ENCODE measurements at places on chromosomes 2 and 18. TPM values are rescaled to one million over a fixed set of nuclear protein-coding genes. Genes with fewer than 3 reads are reported as not detected.

RSAD2 gene
- 12.5 TPM for total RNA-seq

- no peak for DNase-seq
These were observed 111.6 kb upstream of the TACR1 start for GRCh38 chr2:75310876-75311275.

- DNase-seq: no peak
These were observed 460.7 kb downstream of the MTX2 start for GRCh38 chr2:176729706-176730569.

GRCh38 chr2:222669353-222669752 lies 2.1 kb upstream of the MOGAT1 start:
- DNase-seq: no peak

DNA sequence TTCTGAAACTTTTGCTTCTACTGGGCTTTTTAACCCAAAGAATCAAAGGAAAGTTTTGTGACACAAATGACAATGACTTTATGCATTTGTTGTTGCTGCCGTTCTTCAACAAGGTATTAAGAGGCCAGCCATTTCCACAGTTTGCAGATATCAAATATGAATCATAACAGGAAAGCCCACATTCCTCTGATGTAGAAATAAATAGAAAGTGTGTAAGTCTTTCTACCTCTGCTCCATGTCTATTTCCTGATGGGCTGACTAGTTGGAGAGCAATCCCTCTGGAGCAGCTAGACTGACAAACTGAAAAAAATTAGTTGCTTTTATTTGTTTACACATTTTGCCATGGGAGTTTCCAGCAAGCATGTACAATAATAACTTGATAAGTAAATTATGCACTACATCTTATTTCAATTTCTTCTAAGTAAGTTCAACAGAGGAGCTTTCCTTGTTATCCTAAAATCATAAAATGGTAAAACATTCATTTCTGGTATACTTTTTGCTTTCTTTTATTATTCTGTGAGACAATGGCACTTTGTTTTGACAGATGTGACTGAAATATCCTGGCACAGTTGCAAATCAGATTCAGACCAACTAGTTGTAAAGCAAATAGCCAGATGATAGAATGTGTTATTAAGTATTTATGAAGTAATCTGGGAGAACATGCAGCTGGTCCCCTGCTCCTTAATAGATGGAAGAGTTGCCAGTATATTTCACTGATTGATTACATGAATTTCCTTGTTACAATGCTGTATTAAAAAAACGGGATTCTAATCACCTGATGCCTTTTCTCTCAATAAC lies 266.7 kb downstream of the METTL4 start:
- no peak for DNase-seq

GPAT2 gene
- 8.8 TPM for total RNA-seq

- no peak for DNase-seq
These were observed 487.2 kb upstream of the GCFC2 start for GRCh38 chr2:76197842-76198448.

DNA sequence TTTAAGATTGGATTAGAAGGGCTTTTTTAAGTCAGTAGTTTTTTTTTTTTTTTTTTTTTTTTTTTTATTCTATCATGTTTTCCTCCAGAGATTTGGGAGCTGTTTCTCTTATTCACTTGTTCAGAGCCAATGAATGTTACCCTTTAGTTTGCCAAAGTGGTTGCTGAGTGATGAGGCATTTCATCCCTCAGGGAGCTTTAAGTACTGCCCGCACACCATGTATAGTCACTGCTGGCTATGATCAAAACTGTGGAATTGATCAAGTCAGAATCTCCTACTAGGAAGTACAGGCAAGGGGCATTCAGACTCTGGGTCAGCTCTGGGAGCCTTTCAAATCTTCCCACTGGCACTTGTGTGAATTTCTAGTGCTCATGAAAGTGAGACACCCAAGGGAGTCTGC lies 201.6 kb downstream of the IKZF2 start:
- no peak for DNase-seq

GRCh38 chr2:231007286-231008098 lies 11.6 kb downstream of the SPATA3 start:
- DNase-seq: no peak

CYP27C1 gene
- 0.07 TPM for total RNA-seq

- no peak for DNase-seq
These were observed 15.6 kb downstream of the TPGS2 start for GRCh38 chr18:36813101-36813775.

SERPINB12 gene
- total RNA-seq: not detected

GRCh38 chr2:3238951-3239841 lies 138.4 kb downstream of the EIPR1 start:
- DNase-seq: no peak

- DNase-seq: no peak
These were observed 1354.8 kb upstream of the CDH2 start for GRCh38 chr18:29531746-29532145.

DNA sequence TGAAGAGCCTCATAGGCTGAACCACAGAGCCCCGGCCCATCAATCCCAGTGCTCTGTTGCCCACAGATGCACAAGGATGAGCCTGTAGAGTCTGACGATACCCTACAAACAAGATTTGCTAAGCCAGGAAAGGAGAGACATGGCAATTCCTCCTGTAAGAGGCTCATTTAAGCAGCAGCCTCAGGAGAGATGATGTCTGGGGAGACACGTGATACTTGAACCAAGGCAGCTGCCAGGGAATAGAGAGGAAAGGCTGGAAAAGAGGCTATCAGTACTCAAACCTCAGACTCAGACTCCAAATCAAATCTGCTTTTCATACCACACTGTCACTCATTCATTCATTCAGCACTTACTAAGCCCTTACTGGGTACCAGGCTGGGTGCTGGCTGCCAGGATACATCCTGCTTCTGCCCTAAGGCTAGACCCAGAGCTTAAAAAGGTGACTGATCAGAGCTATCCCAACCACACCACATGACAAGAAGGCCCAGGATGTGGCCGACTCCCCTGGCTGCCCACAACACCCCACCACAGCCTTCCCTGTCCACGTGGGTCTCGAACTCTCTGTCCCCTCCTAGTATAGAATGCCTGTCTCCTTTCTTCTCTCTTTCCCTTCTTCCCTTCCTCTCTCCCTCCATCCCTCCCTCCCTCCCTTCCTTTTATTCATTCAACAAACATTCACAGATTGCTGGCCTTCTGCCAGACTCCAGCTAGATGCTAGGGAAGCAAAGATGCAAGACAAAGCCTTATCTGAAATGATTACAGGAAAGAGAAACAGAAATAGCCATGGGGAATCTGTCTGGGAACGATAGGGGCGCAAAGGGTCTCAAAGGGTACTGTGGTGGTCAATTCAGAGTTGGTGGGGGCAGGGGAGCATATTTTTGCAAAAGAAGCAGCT lies 23.4 kb upstream of the KCNK3 start:
- peak; percentile 34 for DNase-seq

GRCh38 chr2:45010702-45011012 lies 1.4 kb upstream of the SIX2 start:
- DNase-seq: no peak

GRCh38 chr2:58749041-58749440 lies 507.9 kb upstream of the FANCL start:
- DNase-seq: no peak

CRYGD gene
- total RNA-seq: not detected

DNA sequence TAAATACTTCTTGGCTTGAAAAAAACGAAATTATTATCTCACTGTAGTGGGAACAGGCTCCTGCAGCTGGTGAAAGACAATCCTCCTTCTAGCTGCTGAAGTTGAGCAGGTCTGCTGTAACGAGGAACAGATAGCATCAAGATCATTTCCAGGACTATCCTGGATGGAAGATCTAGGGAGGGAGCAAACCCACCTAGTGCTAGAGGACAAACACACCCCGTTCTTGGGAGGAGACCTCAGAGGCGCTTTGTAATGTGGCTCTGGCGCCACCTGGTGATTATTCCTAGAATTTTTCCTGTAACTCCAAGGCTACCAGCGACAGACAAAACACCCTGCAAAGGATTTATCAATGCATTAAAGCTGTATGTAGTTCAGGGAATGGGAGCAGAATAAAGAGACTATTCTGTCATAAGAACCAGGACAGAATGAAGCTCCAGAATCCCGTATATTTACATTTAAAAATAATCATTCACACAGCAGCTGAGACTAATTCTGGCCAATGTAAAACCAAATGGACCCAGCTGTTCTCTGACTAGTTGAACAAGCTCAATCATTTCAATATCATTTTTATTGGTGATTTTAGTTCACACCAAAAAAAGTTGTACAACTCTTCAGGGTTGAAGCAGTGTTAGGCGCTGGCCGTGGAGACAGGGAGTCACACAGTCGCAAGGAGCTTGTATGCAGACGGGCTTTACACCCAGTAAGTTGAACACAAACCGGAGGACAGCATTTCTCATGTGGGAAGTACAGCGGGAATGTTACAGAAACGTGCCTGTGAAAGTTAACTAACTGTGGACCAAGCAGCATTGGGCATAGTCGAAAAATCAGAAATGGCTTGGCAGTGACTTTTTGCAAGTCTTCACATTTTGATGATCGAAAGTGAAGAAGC lies 290.3 kb downstream of the TRIB2 start:
- no peak for DNase-seq

DNA sequence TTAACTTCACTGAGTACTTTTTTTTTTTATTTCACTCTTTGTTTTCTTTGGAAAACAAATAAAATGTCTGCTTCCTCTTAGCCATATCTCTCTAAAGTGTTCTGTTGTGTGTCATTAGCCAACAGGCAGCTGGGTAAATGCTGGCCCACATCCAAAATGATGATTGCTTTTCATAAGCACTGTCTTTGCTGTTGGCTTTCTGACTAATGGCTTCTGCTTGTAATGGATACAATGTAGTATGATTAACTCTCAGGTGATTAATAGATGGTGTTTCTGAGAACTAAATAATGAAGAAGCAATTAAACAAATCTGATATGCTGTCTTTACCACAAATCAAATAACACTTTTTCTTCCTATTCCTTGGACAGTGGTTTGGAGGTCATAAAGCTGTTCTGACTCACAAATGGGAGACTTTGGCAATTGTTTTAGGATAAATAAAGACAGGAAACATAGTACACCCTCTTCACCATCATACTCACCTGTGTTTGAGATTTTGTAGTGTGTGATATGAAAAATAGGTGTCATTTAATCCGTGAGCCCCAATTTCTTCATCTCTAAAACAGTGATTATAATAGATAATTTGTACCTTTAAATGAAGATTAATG lies 888.4 kb downstream of the TSN start:
- no peak for DNase-seq

UPP2 gene
- total RNA-seq: not detected

DNA sequence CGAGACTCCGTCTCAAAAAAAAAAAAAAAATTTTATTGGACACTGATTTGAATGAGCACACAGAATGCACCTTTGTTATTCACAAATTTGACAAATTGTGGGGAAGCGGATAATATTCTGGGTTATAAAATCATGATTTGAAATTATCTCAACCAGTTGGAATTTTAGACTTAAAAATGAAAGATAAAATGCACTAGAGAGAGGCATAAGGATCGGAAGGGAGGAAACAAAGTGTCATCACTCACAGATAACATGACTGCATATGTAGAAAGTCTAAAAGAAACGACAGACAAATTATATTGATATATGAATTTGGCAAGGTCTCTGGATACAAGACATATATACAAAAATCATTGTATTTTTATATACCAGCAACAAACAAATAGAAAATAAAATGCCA lies 70.6 kb downstream of the CD28 start:
- no peak for DNase-seq

UGT1A3 gene
- not detected for total RNA-seq

GRCh38 chr2:118716102-118716501 lies 131.3 kb downstream of the EN1 start:
- no peak for DNase-seq

GPR39 gene
- not detected for total RNA-seq

- no peak for DNase-seq
These were observed 2.3 kb downstream of the IL18R1 start for GRCh38 chr2:102357937-102358336.

All from spleen (tissue), 13 donors.